ENCODE measurements at places on chromosomes 5 and 9. TPM values are rescaled to one million over a fixed set of nuclear protein-coding genes. Genes with fewer than 3 reads are reported as not detected.

- DNase-seq: no peak
Measured at GRCh38 chr9:14298601-14299022, 15.3 kb downstream of the NFIB start.

GRCh38 chr9:129319076-129319937 is 141.2 kb upstream of the IER5L start:
- DNase-seq: no peak

- DNase-seq: no peak
Measured at GRCh38 chr5:72387985-72388384, 67.8 kb downstream of the PTCD2 start.

DNA sequence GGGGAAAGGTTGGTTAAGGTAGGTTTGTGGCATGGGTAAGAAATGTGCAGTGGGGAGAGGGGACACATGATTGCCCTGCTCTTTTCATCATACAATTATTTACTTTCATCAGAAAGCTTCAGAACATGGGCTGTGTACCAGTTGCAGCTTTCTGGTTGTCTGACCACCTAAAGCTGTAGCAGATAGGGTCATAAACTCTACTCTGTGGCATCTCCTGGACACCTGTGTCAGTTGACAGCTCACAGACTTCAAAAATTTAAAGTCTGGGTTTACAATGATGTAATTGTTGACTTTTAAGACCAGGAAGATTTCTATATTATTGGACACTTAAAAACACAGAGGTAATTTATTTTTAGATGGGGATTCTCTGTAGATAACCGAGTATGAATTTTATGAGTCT is 222.7 kb upstream of the PRR16 start:
- no peak for DNase-seq

DNA sequence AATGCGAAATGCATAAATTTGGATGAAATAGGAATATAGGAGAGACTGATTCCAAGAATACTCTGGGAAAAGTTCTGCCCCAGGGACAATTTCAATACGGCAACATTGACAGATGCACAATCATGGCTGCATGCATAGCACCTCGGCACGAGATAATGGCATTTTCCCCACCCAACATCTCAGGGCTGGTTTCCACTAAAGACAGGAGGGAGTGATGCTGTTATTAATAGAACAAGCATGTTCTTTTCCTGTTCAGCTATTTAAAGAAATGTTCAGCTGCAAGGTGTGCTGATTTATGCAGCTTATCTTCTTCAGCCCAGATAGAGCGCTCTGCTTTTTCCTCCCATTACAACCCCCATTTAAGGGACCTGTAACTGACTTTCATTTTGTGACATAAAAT is 740.2 kb downstream of the TLR4 start:
- DNase-seq: no peak

DNA sequence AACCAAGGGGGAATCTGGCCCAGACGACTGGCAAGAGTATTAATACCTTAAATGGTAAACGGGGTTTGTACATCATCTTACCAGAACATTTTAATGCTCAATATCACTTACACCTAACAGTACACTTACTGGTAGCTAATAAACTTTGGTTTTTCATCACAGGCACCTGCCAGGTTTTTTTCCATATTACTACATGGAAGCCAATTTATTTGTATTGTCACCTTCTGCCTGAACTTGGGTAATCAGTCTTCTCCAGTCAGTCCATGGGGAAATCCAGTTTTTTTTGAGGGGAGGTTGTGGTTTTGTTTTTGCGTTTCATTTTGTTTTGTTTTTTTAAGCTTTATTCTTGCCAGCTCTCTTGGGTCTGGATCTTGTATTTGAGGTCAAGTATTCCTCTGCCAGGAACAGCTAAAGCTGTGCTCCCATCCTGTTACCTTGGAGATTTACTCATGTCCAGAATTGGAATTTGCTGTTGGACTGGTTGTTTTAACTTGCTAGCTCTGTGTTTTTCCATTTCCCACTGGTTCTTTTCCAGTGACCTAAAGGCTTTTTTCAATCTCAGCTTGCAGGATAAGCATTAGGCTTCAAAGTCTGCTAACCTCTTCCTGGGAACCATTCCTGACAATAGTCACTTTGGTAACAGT is 11.1 kb upstream of the NADK2 start:
- DNase-seq: no peak

GRCh38 chr5:68216245-68217046 is 890 bp downstream of the PIK3R1 start:
- peak; percentile 69 for DNase-seq

The FBLL1 gene
- not detected for total RNA-seq

GRCh38 chr9:79395228-79395627 is 176.5 kb upstream of the TLE4 start:
- no peak for DNase-seq

DNA sequence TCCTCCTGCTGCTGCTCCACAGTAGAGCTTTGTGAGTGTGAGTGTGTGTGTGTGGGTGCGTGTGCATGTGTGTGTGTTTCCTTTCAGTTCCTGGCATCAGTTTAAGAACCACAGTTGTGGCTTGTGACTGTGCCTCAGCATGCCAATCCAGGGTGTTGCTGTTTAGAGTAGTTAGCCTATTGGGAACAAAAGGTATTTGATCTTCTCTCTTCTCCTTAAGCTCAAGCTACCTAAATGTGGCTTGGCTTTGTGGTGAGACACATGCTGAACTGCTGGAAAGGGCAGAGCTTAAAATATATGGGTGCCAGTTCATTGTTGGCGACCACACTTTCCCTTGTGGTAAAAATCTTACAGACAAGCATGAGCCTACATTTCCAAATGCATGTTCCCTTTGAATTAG is 116.6 kb upstream of the BNC2 start:
- no peak for DNase-seq

The ENG gene
- total RNA-seq: 323 TPM

DNA sequence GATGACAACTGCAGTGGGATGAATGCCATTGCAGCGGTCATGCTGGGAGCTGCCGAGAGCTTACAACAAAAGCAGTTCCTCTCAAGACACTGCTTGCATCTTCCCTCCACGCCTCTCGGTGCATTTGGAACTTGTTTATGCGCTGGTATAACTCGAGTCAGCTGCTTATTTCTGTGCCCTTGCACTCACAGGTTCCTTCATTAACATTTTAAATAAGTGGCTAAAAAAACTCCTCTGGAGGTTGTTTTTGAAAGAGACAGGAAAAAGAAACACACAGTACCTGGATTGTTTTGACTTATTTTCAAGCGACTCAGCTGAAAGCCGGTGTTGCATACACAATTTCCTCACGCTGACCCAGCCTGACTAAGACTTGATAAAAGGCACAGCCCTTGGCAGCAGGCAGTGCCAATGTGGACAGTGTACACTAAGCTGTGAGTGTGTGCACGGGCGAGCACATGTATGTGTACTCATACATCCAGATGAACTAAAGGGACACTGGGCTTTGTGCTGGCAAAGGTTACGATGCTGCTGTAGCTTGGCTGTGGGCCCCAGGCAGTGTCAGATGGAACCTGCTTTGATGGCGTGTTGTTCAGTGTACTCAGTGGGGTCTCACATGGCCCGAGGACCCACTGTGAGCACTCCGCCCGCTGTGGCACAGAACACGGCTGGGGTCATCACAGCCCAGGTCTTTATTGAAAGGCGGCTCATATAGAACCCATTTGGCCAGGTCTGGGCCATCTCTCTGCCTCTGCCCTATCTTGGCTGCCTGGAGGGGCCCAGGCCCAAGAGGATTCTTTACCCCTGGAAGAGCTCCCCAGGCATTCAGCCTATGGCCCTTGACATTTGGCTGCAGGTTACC is 92.3 kb downstream of the ANKRD33B start:
- no peak for DNase-seq

The MYMK gene
- total RNA-seq: not detected

DNA sequence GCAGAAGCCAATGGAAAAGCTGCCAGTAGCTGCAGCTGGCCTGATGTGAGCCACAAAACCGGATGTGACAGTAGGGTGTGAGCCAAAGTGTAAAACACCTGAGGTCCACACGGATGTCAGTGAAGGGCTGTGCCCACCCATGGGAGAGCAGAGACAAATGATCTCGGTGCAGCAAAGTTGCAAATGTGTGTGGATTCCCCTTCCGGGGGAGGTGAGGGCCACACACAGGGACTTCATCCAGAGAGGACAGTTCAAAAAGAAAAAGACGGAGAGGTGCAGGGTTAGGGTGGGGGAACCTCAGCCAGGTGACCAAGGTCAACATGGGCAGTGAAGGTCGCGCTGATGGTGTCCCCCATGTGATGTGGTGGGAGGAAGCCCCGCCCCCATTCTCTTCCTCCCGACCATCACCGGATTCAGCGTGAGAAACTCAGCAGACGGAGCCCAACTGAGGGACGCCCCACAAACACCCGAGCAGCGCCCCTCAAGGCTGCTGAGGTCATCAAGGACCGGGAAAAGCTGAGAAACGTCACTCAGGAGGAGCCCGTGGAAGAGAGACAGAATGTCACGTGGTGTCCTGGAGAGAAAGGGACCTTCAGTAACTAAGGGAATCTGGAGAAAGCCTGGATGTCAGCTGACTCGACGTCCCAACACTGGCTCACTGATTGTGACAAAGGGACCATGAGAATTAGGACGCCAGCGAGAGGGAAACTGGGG is 11.4 kb upstream of the PTGDS start:
- DNase-seq: no peak

GRCh38 chr5:93348231-93348630 is 232.8 kb downstream of the NR2F1-AS1 start:
- DNase-seq: no peak

DNA sequence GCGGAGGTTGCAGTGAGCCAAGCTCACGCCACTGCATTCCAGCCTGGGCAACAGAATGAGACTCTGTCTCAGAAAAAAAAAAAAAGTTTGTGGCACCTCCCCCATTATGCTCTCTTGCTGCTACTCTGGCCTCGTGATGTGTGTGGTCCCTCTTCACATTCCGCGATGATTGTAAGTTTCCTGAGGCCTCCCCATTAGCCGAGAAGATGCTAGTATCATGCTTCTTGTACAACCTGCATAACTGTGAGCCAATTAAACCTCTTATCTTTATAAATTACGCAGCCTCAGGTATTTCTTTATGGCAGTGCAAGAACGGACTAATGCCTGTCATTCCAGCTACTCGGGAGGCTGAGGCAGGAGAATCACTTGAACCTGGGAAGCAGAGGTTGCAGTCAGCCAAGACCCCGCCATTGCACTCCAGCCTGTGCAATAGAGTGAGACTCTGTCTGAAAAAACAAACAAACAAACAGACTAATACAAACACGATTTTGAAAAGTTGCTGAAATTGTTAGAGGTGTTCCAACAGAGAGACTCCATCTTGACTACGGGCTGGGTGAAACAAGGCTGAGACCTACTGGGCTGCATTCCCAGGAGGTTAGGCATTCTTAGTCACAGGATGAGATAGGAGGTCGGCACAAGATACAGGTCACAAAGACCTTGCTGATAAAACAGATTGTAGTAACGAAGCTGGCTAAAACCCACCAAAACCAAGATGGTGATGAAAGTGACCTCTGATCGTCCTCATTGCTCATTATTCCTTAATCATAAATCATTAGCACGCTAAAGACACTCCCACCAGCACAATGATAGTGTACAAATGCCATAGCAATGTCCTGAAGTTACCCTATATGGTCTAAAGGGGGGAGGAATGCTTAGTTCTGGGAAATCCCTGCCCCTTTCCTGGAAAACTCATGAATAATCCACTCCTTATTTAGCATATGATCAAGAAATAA is 8.3 kb upstream of the AFF4 start:
- DNase-seq: no peak

The PDE4D gene
- total RNA-seq: 71.3 TPM

DNA sequence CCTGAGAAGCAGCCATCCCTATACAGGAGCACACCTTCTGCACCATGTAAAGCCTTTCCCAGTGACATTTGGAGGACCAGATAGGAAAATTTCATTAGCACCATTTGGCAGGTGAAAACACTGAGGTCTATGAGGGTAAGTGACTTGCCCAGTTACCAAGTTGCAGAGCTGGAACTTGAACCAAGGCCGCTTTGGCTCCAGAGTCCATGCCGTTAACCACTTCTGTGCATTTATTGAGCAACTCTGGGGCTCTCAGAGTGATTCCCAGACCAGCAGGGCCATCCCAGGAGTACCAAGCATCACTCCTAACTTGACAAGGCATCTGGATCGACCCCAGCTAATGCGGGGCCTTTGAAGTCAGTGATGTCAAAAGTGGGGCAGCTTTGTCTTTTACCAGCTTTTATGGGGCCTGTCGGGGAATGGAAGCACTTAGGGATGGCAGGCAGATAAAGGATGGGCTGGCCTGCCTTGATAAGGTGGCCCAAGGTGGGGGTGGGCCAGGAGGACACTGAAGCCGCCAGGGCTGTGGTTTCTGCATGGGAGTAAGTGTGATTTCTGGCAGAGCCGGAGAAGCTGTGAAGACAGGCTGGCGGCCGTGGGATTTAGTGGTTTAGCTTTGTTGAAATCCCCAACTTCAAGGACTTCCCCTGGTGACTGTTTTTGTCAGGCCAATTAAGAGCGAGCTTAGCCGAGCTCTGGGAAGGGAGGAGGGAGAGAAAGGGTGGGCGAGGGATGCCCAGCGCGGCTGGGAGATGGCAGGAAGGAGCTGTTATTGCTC is 127.3 kb downstream of the MACROH2A1 start:
- no peak for DNase-seq

DNA sequence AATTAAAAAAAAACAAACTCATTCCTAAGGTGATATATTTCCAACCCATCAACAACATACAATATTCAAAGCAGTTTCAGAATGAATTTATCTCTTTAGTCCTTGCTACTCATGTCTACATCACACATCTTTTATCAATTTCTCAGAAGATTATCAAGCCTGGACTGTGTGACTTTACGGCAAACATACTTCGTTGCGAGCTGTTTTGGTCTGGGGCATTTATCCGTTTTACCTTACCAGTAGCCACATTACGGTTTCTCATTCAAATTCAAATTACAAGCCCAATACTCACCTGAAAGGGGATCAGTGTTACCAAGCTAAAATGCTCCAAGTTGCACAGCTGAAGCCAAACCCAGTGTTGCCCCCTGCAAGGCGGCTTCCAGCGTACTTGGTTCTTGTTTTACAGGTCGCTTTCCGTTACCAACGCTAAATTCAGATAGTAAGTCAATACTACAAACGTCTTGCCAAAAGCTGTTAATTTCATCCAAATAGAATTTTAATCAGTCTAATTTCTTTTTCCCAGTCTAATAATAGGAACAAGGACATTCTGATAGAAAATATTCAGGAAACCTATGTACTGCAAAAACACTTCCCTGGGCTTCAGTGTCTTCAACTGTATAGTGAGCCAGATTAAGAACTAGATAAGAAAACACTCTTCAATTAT is 1.8 kb downstream of the HNRNPH1 start:
- no peak for DNase-seq

The FCN2 gene
- total RNA-seq: not detected

- DNase-seq: no peak
Measured at GRCh38 chr5:124962735-124963134, 216.3 kb upstream of the ZNF608 start.

DNA sequence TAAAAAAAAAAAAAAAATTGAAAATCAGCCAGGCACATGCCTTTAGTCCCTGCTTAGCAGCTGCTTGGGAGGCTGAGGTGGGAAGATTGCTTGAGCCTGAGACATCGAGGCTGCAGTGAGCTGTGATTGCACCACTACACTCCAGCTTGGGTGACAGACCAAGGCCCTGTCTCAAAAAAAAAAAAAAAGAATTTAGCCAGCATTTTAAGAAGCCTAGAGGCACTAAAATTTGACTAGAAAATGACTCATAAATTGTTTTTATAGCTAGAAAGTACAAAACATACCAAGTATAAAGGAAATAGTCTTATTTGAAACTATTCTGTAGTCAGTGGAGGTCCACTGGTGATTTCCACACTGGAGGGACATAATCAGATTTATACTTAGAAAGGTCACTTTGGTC is 17.5 kb downstream of the LRRC70 start:
- DNase-seq: no peak
